ENCODE measurements at places on chromosomes 13 and 19. TPM values are rescaled to one million over a fixed set of nuclear protein-coding genes. Genes with fewer than 3 reads are reported as not detected.
A peak's percentile ranks its signal among the peaks of the same experiment; 100 is the strongest.

GRCh38 chr19:35154525-35155406 lies at the start of gene FXYD5:
TSS of gene FXYD5 (plus strand) at chr19:35154735. CDS start at chr19:35155551, 816 bp downstream.
- peak; percentile 63 for DNase-seq

DNA sequence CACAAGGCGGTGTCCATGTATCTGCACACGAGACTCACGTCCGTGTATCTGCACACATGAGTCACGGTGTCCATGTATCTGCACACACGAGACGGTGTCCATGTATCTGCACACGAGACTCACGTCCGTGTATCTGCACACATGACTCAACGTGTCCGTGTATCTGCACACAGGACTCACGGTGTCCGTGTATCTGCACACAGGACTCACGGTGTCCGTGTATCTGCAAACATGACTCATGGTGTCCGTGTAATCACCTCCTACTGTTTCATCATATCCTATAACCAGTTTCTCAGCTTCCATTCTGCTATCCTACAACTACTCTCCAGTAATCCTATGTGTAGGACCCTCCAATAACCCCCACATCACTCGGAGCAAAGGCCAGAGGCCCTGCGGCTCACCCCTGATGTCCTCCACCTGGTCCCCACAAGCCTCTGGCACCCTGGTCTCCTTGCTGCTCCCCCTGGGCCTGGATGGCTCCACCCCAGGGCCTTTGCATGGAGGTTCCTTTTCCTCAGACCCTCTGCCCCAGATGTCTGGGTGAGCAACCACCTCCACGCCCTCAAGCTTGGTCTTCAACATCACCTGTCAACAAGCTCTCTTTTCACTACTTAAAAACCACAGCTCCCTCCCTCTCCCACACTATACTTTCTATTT lies 2.5 kb upstream of the TMEM255B start:
- DNase-seq = no peak

ZNF554 gene
- total RNA-seq = 3.3 TPM

ZNF556 gene
- total RNA-seq = not detected

DNA sequence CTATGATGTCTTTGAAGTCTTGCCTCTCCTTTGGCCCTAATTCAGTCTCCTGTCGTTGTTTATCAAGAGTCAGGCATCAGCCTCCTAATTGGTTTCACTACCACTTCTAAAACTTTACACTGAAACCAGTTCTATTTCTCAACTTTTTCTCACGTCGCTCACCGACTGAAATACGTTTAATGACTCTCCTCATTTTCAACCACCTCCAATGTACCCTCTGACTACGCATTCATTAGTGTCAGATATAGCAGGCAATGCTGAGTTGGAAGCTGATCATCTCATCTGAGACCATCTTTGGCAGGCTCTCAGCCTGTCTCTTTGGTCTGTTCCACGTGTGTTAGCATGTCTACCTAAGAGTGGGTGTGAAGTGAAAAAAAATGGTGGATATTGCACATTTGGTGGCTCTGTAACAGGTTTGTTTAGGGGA lies 128.1 kb downstream of the KL start:
- no peak for DNase-seq

DNA sequence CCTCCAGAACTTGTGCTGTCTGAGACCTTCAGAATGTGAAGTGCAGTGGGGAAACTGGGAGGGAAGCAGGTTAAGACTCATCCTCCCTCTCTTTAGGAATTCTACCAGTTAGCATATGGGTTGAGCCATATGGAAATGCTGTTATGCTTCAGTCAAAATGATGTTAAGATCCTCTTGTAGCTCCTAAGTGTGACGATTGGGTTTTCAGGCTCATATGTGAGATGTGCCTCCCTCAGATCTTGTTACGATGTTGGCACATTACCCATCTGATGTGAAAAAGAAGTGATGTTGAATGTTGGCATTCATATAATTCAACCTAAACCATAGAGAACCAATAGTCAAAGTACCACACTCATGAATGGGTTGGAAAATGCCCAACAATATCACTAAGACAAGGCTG lies 67.8 kb upstream of the IPO5 start:
- DNase-seq = no peak

DNA sequence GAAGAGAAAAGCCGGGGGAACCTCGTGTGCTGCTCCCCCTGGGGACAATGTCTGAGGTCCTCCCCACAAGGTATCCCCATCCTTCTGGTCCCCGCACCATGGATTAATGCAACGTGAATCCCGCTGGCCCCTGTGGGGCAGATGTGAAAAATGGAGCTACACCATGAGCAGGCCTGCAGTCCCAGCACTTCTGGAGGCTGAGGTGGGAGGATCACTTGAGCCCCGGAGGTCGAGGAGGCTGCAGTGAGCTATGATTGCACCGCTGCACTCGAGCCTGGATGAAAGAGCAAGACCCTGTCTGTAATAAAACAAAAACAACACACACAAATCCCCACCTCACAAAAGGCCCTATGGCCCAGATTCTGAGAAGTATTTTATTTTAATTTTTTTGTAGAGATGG lies 1.2 kb upstream of the CFD start:
- no peak for DNase-seq

DNA sequence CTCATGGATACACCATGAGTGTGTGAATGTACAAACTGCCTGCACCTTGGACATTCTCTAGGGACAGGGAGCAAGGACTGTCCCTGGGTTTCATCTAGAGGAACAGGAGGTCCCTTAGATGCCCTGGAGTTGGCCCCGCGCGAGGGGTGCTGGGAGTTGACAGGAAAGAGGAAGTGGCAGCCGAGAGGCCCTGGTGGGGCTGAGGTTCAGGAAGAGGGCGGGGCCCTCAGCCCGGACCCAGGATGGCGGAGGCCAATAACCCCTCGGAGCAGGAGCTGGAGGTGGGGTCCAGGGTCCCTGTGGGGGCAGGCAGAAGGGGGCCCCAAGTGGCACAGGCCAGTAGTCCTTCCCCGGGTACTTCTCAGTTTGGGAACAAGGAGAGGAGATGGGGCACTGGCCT lies 6.9 kb downstream of the PKN1 start:
- DNase-seq = no peak

- DNase-seq = peak; percentile 60
These were observed 25.9 kb downstream of the ACSBG2 start for GRCh38 chr19:6161271-6161850.
